ENCODE measurements at places on chromosomes 16 and 17.

DNA sequence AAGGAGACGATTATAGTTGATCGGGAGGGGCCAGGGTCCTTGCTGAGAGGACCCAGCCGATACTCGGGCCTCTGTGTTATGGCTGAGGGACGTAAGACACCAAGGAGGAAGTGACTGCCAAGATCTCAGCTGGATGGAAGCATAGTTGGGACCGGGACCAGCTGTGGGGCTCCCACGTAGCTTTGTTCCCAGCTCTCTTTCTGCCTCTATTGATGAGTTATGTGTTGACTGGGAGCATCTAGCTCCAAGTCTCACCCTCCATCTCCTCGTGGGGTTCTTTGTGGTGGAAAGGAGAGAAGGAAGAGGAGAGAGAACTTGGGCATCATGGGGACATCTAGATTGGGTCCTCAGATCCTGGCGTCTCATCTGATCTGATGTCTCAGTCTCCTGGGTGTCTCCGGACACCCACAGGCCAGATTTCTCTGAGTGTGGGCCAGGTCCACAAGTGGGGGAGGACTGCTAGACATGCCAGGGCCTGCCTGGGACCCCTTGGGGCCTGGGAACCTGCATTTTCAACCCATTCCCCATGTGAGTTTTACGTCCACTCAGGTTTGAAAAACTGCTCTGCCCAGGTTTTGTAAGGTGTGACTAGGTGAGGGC, 1.0 kb downstream of the MGRN1 start:
- DNase-seq = no peak

- no peak for DNase-seq
Observed at GRCh38 chr17:15031975-15032374, 233.2 kb downstream of the PMP22 start.

DNA sequence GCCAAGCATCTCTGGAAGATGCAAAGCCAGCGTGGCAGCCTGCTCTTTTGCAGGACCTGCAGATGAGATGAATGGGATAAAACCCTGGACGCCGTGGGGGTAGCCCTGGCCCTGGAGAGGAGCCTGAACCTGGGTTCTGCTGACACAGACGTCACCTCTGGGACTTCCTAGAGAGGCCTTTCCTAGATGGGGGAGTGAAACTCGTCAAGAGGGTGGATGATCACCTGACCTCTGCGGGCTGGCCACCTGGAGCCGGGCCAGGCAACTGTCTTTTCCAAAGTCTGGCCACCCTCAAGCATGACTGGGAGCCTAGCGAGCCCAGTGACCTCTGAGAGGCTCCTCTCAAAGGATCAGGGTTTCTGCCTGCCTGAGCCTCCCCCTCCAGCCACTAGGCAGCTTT, 529.0 kb downstream of the KCNJ18 start:
- no peak for DNase-seq

- no peak for DNase-seq
Observed at GRCh38 chr16:57972306-57972705, 1.4 kb upstream of the CNGB1 start.

- peak; percentile 37 for DNase-seq
Observed at GRCh38 chr17:64420143-64420670, 28.7 kb upstream of the MILR1 start.

- DNase-seq = no peak
Observed at GRCh38 chr17:17060001-17060922, 18.0 kb downstream of the MPRIP start.
